Activated B cell treated with CpG ODN at 0.5 μM for 24 hours (primary cell): ENCODE measurements at places on chromosomes 3 and 15. TPM values are rescaled to one million over a fixed set of nuclear protein-coding genes. Genes with fewer than 3 reads are reported as not detected.

GRCh38 chr15:36818260-36818659, 238.8 kb downstream of the CDIN1 start:
- DNase-seq: no peak

DNA sequence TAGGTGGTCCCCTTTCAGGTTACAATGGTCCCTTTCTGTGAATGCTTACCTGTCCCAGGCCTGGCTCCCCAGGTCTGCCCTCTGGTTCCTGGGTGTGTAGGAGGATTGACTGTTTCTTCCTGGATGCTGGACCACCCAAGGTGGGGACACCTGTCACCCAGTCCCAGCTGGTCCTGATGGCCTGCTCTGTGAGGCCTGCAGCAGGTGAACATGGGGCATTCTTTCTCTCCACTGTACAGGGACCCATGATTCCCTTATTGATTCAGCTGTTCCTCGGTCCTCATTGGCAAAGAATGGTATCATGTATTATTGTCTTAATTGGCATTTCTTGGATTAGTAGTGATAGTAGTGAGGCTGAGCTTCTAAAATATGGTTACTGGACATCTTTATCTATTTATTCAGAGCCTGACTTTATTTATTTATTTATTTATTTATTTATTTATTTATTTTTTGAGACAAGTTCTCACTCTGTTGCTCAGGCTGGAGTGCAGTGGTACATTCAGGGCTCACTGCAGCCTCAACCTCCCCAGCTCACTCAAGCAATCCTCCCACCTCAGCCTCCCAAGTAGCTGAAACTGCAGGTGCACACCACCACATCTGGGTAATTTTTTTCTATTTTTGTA, 8.8 kb upstream of the DNAJA4 start:
- DNase-seq: no peak

DNA sequence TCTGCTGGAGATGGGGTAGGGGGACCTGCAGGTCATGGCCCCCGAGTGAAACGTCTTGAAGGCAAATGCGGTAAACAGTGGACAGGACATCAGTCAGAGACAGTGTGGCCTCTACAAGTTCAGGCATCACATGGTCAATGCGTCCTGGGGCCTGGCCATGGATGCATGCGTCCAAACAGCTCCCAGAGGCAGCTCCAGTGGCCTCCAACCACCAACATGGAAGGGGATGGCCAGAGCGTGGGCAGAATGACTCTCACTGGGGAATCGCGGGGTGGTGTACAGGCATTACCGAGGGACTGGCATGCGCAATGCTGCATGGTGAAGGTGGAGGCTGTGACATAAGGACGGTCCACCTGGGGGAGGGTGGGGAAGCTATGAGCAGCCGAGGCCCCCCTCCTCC, 35.6 kb upstream of the IQSEC1 start:
- no peak for DNase-seq

DNA sequence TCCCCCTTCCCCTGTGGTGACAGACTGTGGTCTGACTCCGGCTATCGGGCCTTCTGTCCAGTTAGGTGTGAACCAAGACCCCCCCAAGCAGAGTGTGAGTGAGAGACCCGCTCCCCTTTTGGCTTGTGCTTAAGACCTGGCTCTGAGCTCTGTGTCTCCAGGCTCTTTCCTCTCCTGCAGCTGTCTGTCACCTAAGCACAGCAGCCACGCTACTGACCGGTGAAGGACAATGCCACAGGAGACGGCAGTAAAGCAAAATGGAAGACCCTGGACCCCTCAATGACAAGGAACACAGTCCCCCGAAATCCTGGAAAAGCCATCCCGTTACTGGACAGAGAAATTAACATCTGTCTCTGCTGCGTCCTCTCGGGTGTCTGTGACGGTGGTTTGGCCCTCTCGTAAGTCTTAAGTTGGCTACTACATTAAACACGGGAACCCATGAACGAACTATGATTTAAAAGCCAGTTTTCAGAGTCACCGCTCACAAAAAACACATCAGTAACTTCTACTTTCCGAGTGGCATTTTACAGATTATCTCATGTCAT, 53.7 kb downstream of the CHSY1 start:
- no peak for DNase-seq

GRCh38 chr3:185076219-185076618, 76.6 kb downstream of the C3orf70 start:
- no peak for DNase-seq

DNA sequence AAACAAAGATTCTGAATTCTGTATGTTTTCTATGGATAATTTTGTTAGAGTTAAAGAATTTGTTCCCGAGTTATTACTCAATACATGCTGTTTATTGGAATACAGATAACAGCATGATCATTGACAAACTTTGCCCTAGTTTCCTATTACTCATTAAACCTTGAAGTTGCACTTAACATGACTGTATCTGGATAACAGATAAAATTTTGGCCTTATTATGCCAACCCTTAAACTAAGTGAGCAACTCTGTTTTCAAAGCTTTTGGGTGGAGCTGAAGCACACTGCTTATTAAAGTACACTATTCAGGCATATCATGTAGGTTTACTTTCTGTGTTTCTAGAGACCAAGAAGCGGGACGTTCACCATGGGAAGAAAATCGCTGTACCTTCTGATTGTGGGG, at the start of gene AADAC:
Gene AADAC, plus strand, starts transcription at position 318 of the 400 bp plus-strand sequence. Its CDS starts 47 bp downstream, at position 365.
- no peak for DNase-seq

GRCh38 chr3:119759962-119760361, 21.9 kb upstream of the NR1I2 start:
- no peak for DNase-seq

- no peak for DNase-seq
Measured at GRCh38 chr3:153273767-153274435, 111.9 kb downstream of the RAP2B start.

- no peak for DNase-seq
Measured at GRCh38 chr15:23422099-23422945, 24.7 kb downstream of the GOLGA6L2 start.

- no peak for DNase-seq
Measured at GRCh38 chr3:37054370-37054769, 61.1 kb downstream of the MLH1 start.

GRCh38 chr3:10353661-10354360, 32.9 kb upstream of the SEC13 start:
- no peak for DNase-seq

DNA sequence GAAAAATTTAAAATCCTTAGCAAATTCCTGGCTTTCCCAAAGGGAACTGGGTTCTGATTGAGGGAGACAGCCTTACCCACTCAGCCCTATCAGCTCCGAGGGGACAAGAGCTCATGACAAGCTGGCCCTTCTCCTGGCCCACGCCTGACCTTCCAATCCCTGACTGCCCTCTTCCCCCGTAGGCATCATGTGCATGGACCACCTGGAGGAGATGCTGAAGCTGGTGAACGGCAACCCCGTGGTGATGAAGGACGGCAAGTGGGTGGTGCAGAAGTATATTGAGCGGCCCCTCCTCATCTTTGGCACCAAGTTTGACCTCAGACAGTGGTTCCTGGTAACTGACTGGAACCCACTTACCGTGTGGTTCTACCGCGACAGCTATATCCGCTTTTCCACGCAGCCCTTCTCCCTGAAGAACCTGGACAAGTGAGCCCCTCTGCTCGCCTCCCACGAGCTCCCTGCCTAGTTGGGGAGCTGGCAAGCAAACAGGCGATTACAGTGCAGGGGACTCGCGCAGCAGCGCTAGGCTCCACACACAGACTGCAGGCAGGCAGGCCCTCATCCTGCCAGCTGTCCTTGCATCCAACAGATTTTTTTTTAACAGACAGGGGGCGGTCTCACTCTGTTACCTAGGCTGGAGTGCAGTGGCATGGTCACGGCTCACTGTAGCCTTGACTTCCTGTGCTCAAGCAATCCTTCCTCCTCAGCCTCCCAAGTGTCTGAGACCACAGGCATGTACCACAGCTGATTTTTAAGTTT, 16.8 kb downstream of the RPUSD3 start:
- DNase-seq: no peak

DNA sequence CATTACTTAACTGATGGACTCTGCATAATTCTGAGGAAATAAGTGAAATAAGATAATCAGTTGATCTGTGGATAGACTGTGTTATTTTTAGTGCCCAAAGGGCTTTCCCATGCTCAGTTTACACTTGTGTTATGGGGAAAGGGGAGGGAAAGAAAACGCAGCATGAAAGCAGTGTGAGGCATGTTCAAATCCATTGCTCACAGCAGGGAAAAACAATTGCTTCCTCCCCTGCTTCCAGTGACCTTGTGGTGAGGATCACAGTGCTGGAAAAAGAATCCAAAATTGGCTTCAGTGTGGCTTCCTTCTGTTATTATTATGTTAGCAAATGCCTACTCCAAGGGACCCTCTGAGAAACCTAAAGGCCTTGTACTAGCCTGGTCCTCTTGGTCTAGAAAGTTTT, 285.1 kb upstream of the CDIN1 start:
- no peak for DNase-seq

- no peak for DNase-seq
Measured at GRCh38 chr15:68383161-68384074, 48.5 kb downstream of the ITGA11 start.

GRCh38 chr3:64803469-64803868, 115.7 kb upstream of the ADAMTS9 start:
- no peak for DNase-seq

GRCh38 chr3:196149831-196150301, 61.3 kb downstream of the ZDHHC19 start:
- no peak for DNase-seq

GRCh38 chr3:139418144-139418543, 28.7 kb upstream of the COPB2 start:
- DNase-seq: no peak

DNA sequence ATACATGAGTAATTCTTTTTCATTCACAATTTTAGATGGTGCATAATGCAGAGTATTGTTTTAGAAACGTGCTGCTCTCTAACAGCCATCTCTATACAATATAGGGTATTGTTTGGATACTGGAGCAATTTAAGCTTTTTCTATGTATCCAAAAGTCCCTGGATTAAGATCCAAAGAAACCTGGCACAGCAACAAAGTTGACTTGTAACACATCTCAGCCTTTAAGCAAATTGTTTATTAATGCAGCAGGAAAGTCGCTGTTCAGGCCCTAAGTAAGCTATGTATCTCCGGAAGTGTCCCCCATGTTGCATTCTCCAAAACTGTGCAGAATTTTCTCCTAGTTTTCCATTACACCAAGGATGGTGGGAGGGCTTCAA, 7.3 kb downstream of the VGLL4 start:
- no peak for DNase-seq

DNA sequence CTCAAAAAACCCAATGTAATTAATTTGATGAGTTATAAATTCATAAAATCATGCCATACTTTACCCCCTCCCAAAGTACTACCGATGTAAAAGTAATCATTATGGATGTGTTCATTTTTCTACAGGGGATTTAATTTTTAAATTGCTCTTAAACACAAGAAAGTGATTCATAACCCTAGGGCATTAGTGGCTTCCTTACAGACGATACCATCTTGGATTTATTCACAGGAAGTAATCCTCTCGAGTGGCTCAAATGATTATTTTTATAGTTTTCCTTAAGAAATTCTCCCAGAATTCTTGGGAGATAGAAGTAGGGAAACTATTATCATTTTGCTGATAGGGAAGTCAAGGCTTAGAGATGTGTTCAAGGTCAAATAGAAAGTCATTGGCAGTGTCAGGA, 80.9 kb downstream of the PEX5L start:
- no peak for DNase-seq

- no peak for DNase-seq
Measured at GRCh38 chr15:70013656-70014313, 83.9 kb downstream of the TLE3 start.

- DNase-seq: no peak
Measured at GRCh38 chr15:96622714-96623113, 292.2 kb downstream of the NR2F2 start.

- no peak for DNase-seq
Measured at GRCh38 chr3:108527109-108527508, 16.7 kb upstream of the MYH15 start.

- DNase-seq: no peak
Measured at GRCh38 chr3:43152649-43153048, 46.8 kb upstream of the POMGNT2 start.

Gene CDHR4
- not detected in 2 replicates for total RNA-seq

Gene PLA1A
- total RNA-seq: 0.56 and 1.1 TPM in 2 replicates

Gene OR5H6
- total RNA-seq: not detected in 2 replicates

Gene CCR1
- total RNA-seq: 0.73 and 0.82 TPM in 2 replicates

Gene P2RY14
- total RNA-seq: 0.88 and 1.5 TPM in 2 replicates

Gene LSMEM2
- total RNA-seq: not detected in 2 replicates

Gene NANOGP8
- 0.47 TPM in 1 of 2 replicates, not detected in the other for total RNA-seq

Gene STXBP5L
- not detected in 2 replicates for total RNA-seq

Gene GP9
- not detected in 2 replicates for total RNA-seq
